ENCODE measurements at places on chromosomes 16 and 17.

GRCh38 chr16:75305364-75306098, 54.1 kb upstream of the BCAR1 start:
- peak; percentile 25 for DNase-seq

DNA sequence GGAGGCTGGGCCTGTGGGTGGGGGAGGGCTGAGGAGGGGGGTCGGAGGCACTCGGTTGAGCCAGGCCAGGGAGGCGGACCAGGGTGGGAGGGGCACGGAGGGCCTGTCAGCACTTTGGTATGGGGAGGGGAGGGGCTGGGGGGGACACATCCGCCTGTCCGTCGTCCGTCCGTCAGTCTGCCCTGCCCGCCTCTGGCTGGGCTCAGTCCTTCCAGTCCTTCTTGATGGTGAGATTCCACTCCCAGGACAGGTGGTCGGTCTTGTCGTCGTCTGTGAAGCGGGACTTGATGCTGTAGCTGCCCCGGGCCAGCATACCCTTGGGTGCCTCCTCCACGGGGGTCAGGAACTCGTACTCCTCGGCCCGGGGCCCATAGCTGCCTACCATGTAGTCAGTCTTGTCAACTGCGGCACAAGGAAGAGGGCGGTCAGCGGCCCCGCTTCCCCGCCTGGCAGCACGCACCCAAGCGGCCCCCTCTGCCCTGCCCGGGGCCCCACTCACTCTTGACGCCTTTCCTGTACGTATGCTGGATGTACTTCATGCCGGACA, 2.4 kb downstream of the ARHGDIA start:
- no peak for DNase-seq

DNA sequence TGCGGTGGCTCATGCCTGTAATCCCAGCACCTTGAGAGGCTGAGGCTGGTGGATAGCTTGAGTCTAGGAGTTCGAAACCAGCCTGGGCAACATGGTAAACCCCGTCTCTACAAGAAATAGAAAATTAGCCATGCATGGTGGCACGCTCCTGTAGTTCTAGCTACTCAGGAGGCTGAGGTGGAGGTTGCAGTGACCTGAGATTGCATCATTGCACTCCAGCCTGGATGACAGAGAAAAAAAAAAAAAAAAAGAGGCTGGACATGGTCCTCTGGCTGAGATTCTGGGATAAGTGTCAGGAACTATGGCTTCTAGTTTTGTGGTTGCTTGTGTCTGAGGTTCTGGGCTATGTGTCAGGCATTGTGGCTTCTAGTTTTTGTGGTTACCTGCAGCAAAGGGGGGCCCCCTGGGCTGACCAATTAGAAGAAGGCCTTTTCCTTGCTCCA, 7.0 kb downstream of the KSR1 start:
- DNase-seq: no peak

GRCh38 chr17:76791053-76791980, 53.4 kb downstream of the MFSD11 start:
- DNase-seq: peak; percentile 17

- DNase-seq: no peak
Observed at GRCh38 chr16:65617421-65617820, 495.6 kb upstream of the CDH11 start.

DNA sequence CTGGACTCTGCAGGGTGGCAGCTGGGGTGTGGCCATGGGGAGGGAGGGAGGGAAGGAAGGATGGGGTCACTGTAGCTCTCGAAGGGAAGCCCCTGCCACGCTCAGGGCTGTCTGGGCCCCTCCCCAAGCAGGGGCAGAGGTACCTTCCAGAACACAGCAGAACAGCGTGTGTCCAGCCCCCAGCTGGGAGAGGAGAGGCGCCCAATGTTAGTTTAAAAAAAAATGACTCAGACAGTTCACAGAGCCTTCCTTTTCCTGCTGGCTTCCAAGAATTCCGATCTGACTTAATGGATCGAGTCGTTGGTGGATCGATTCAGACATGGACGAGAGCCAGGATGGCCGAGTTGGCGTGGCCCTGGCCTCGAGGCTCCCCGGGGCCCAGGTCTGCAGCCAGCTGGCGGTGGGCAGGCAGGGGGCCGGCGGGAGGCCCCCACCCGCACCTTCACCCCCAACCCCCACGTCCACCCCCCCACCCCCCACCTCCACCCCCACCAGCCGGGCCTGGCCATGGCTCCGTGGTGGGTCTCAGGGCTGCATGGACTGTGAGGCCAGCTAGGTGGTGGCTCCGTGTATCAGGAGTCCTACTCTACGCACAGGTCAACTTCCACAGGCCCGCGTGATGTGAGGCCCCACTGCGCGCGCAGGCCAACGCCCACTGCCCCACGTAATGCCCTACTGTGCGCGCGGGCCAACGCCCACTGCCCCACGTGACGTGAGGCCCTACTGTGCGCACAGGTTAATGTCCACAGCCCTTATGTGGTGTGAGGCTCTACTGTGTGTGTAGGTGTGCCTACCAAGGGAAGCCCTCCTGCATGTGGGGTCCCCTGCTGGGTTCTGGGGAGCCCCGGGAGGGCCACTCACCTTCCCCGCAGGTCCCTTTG, 21.8 kb downstream of the CACNA1H start:
- DNase-seq: no peak

- no peak for DNase-seq
Observed at GRCh38 chr17:11251561-11252107, 10.6 kb downstream of the SHISA6 start.

- DNase-seq: no peak
Observed at GRCh38 chr16:66959704-66960161, 1.3 kb upstream of the CES3 start.

GRCh38 chr16:23557779-23558702, 514 bp downstream of the UBFD1 start:
- no peak for DNase-seq

GRCh38 chr16:77555126-77555525, 120.3 kb upstream of the ADAMTS18 start:
- DNase-seq: no peak

GRCh38 chr16:50591800-50592771, 43.9 kb downstream of the NKD1 start:
- no peak for DNase-seq

GRCh38 chr17:67682196-67682595, 35.5 kb upstream of the NOL11 start:
- DNase-seq: no peak

DNA sequence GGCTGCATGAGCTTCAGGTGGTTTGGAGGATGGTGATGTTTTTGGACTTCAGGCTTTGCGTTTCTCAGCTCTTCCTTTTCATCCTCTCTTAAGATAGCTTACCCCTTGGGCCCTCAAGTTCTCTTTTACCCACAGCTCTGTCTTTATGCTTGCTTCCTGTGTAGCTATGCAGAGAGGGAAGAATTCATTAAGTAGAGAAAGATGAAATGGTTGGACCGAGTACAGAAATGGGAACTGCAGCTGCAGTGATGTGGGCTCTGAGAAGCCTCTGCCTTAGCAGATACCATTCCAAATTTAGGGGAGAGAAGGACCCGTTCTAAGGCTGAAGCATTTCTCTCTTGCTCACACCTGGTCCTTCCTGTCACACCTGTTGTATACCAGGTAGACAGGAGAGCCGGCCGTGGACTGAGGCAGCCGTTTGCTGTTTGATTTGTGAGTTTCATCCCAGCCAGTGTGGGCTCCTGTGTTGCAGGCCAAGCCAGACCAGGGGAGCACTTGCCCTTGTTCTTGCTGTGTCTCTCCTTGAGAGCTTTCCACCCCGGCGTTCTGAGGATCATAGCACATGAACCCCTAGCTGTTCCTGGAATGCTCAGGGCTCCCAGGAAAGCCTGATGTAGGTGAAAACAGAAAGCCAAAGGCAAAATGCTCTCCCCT, 392.7 kb downstream of the CPPED1 start:
- peak; percentile 37 for DNase-seq

DNA sequence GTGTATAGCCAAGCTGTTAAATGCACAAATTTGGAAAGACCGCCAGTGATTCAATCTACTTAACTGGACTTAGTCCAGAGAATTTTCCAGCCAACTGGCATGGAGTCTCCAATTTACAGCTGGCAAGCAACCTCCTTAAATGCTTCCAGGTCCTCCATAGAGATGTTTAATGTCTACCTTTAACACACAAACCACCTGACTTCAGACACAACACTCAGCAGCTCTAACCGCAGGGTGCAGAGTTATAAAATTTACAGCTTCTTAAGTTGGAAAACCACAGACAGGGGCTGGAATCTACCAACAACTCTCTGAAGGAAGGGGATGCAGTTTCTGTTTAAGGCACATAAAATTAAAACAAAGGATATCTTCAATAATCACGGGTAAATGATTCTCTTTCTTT, 106.9 kb downstream of the SYCE1L start:
- DNase-seq: no peak

GRCh38 chr16:46621934-46622676, 926 bp upstream of the SHCBP1 start:
- DNase-seq: no peak

DNA sequence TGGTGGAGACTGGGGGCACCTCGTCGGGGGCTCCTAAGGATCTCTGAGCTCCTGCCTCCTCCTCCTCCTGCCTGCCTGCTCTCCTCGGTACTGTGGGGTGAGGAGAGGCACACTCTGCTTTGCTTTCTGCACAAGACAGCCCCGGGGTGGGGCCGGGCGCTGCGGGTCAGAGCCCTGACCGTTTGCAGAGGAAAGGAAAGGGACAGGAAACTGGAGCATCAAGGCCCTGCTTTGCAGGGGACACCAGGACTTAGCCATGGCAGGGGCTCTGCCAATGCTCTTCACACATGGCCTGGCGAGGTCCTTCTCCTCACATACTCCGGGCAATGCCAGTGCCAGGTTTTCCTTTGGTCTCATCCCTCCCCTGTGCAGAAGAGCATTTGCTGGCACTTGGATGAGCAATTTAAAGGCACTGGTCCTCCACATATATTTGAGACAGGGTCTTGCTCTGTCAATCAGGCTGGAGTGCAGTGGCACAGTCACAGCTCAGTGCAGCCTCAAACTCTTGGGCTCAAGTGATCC, 23.8 kb upstream of the DOC2B start:
- no peak for DNase-seq

GRCh38 chr16:10168258-10168657, 14.0 kb downstream of the GRIN2A start:
- no peak for DNase-seq

DNA sequence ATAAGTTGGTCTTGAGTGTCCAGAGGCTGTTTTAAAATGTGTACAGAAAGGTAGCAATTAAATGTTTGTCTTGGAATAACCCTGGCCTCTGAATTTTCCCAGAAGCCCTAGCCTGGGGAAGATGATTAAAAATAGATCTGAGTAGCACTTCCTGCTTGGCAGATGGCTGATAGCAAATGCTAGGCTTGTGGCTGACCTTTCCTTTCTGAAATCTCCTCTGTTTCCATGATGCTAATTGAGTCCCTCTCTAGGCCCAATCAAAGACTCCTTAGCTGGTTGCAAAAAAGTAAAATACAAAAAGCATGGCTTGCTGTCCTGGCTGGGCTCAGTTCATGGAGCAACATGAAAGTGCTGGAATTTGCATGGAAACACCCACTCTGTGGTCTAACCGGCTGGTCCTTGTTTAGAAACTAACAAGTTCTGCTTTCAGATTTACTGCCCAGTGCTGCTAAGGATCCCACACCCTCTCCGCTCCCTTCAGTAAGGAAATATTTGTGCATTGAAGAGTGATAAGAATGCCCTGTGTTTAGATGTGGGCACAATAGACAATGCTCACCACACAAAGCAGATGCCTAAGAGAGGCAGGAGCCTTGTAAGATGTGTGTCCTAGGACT, 40.8 kb downstream of the YPEL2 start:
- DNase-seq: no peak

DNA sequence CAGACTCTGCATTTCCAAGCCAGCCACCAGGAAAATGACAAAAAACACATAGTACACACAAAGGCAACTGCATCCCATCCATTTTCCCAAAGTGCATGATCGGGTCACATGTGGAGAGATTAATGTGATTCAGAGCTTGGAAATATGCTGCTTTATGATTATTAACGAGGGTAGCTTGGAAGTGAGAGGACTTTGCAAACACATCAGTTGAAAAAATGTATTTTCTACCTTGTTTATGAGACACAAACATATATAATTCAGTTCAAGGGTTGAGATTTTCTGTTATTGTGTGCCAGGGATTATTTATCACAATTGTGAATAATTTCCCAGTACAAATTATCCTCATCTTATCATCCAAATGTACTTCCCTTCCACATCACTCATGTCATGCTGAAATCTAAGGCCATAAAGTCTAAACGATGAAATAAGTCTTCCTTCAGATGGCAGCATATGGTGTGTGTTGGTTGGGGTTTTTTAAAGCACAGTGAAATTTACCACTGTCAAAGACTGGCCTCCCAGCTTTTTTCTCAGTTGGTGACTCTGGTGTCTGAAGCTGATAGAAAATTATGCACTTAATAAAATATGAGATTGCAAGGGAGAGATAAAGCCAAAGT, 104.7 kb upstream of the ADAMTS18 start:
- no peak for DNase-seq

GRCh38 chr17:77863814-77864161, 94.7 kb upstream of the TNRC6C start:
- peak; percentile 24 for DNase-seq

DNA sequence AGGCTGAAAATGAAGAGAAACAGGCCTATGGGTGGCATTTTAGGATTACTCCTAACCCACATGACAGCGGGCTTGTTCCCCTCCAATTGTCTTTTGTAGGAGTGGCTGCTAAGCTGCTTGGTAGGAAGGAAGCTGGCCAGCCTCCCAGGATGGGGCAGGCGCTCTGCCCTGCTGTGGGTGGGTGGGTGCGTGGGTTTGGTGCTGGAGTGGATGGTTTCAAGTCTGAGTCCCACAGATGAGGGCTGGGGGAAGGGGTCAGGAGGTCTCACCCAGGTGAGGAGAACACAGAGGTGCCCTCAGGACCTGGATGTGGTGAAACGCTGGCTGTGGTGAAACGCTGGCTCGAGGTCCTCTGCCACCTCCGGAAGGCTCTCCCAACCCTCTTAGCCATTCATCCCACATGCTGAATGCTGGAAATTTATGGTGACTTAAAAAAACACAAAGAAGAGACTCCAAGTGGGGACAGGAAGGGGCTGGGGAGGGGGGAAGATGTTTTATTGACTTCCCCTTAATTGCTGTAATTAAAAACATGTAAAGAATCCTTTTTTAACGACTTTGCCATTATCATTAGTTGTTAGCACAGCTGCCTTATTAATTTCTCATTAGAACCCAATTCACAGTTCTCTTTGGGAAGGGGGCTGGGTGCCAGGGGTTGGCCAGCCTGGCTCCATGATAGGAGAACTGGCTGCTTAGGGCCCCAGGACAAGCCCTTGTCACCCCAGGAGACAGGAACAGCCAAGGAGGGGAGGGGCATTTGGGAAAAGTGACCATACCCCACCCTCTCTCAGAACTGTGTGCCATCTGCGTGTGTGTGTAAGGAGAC, 153.5 kb upstream of the CDC42EP4 start:
- DNase-seq: no peak

GRCh38 chr17:21756856-21757619, 64.7 kb downstream of the KCNJ18 start:
- no peak for DNase-seq

GRCh38 chr16:3530371-3530914, 29.6 kb downstream of the CLUAP1 start:
- DNase-seq: no peak

DNA sequence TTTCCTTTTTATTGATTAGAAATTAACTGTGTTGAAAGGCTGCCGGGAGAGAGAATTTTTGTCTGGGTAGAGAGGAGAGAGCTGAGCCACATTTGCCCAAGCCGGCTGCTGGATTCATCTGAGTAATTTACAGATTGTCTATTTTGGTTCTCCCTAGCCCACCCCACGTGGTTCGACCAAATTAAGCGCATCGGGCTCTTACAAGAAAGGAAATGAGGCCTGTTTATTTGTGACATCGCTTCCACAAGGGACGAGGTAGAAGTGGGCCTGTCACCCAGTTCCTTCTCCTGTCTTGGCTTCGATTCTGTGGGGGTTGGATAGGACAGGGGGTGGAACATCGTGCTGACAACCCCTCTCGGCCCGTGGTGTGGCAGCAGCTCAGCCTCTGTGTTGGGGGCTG, 42.9 kb downstream of the SYT17 start:
- no peak for DNase-seq

All from GDM1 (cell line).